ENCODE measurements at places on chromosomes 6 and 20.

DNA sequence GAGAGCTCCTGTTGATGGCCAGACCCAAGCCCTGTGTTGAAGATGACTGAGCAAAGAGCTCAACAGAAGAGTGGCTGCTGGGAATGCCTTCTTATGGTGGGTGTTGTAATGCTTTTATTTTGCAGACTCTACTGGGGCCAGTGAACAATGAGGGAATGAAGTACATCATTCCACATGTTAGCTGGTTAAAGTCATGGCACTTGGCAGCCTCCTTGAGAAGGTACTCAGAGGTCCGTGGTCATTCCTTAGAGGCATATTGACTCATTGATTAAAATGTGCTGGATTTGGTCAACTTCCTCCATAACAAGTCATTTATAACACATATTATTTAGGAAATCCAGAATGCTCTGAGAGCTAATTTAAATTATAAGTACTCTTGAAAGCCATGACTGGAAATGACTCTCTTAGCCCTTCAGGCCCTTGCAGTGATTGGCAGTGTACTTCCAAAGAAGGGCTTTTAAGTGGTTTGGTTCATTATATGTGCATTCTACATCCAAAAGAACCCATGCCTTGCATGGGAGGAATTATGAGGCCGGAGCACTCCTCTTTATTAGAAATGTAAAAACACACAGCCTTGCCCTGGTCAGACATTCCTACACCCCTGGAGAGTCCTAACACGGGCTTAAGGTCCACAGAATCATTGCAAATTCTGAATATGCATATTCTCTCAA, 976.9 kb downstream of the KIF16B start:
- DNase-seq, result no peak

GRCh38 chr20:20201124-20201523, 148.8 kb downstream of the CFAP61 start:
- no peak for DNase-seq

GRCh38 chr20:41456351-41456750, 89.7 kb upstream of the EMILIN3 start:
- no peak for DNase-seq

DNA sequence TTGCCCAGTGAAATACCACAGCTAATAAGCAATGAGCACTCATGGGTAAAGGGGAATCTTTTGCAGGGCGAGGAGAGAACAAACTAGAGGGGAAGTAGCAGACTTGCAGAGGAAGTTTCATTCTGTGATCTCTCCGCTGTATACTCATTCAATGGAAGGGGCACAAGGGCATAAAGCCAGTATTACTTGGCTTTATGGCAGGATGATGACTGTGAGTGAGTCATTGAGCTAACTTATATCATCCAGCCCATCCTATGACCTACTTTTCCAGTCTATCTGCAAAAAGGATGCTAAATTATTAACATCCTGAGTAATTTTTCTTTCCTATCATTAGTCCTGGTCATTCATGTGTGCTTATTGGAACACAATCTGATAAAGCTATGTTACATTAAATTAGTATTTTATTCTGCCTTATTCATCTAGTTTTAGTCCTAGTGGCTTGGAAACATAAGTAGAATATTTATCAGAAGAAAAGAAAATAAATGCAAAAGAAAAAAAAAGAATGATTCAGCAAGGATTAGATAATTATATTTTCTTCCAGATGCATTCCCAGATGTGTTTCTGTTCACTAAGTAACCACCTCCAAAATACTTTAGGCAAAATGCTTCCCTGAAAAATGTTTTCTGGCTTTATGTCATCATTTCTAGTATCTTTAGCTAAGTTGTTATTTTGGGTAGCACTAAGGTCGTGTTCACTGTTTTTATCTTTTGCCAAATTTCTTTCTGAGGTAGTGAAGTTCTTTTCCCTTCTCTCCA, 471.7 kb downstream of the CDKAL1 start:
- DNase-seq, result no peak

DNA sequence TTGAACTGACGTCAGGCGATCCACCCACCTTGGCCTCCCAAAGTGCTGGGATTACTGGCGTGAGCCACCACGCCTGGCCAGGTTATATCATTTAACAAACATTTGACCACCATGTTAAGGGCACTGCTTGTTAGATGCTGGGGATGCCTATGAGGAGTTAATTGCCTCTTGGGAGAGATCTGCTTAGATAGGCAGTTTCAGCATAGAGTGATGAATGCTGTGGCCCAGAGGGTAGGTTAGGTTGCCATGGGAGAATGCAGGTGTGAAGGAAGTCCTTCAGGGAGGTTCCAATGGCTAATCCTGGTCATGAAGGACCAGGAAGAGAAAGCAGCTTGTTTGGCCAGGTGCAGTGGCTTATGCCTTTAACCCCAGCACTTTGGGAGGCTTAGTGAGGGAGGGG, 17.0 kb downstream of the PHF20 start:
- DNase-seq, result no peak

DNA sequence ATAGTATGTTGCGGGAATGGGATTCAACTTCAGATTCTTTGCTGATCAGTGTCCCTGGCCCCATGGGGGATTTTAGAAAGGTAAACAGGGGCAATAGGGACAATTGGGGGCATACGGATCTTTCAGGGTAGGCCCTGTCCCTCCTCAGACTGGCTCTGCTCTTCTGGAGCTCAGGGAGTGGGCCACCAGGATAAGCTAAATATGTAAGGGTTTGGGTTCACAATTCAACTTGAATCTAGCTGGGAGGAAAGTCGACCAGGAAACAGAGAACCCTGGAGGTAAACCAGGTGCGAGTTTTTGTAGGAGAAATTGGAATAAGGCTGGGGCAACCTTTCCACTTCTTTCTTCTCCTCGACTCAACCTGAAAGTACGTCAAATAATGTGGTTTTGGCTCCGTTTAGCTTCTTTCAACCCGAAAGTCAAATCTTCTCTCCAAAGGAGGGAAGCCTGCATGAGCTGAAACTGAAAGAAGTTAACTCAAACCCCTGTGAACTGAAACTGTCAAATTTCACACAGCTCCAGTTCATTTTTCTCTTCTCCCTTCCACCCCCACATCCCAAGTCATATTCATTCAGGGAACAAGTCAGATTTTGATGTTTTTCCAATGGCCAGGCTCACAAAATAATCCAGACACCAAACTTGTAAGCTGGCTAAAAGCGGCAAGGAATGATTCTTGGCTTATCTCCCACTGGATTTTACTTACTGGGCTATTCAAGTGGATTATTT, 278.2 kb downstream of the CLIC5 start:
- no peak for DNase-seq
